ENCODE measurements at places on chromosomes 5 and 9.

- DNase-seq, result no peak
These were observed 251.4 kb upstream of the MSX2 start for GRCh38 chr5:174472956-174473355.

GRCh38 chr5:98518754-98519153, 254.7 kb upstream of the RGMB start:
- DNase-seq, result no peak

DNA sequence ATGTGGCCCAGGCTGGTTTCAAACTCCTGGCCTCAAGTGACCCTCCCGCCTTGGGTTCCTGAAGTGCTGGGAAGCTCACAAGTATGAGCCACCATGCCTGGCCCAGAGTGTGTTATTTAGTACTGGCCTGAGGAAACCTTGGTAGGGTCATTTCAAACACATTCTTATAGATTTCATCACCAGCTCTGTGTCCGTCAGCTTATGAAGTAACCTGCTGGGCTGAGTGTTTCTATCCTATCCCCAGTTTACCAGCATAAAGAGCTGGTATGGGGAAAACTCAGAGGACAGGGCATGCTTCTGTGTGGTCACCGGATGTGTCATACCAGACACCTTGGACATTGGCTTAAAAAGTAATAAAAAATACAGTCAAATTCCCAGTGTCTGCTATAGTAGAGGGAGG, 45.3 kb downstream of the PTPN3 start:
- no peak for DNase-seq

GRCh38 chr9:112308588-112308987, 24.8 kb downstream of the PTBP3 start:
- no peak for DNase-seq

GRCh38 chr9:113996531-113997001, 81.5 kb downstream of the AMBP start:
- DNase-seq, result no peak

DNA sequence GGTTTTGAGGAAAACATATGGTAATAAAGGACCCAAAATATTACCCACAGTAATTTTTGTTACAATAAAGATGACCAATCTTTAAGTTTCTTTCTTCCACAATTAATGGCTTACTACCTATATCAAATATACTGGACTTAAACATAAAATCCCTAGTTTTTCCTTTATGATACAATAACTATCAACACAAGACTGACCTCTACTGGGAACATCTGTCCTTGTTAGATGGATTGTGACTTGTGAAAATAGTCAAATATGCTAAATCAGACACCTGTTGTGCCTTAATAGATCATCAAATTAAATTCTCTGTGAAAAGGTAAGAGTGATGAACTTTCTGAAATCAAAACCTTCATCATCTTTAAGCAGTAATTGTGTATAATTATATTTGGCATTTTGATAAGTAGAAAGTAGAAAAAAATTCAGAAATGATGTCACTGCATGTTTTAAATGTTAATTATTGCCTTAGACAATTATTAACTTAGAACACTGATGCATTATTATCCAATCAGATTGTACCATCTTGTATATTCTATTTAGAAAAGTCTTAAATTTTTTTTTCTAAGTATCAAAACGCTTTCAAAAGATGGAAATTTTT, 113.6 kb downstream of the DEPDC1B start:
- no peak for DNase-seq

- no peak for DNase-seq
These were observed 138.9 kb upstream of the SGCD start for GRCh38 chr5:156188016-156188415.

DNA sequence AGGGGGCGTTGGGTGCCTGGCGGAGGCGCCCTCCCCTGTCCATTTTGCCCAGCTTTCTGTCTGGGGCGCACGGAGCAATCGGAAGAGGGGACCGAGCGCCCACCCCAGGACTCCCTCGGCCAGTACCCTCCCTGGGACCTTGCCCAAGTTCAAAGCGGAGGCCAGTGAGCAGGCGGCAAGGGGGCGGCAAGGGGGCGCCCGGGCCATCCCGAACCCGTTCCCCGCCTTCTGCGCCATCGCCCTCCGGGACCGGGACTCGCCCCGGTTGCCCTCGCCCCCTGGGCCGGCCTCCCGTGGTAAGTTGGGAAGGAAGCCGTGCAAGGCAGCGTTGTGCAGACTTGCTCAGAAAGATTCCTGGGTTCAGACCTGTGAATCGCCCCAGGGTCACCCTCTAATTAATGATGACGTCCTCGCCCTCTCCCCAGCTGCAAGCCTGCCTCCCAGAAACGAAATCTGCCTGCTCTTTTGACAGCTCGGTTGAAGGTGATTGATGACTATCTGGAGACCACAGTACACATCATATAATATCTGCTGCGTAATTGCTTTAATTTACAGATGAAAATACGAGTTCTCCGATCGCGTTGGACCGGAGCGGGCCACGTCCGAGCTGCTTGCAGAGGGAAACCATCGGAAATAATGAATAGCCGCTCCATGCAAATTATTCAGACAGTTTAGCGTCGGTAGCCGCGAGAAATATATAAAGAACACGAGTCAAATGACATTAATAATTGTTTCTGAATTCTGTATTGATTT, 1.4 kb upstream of the IRX4 start:
- no peak for DNase-seq

- no peak for DNase-seq
These were observed 55.4 kb upstream of the GARNL3 start for GRCh38 chr9:127209220-127209619.

DNA sequence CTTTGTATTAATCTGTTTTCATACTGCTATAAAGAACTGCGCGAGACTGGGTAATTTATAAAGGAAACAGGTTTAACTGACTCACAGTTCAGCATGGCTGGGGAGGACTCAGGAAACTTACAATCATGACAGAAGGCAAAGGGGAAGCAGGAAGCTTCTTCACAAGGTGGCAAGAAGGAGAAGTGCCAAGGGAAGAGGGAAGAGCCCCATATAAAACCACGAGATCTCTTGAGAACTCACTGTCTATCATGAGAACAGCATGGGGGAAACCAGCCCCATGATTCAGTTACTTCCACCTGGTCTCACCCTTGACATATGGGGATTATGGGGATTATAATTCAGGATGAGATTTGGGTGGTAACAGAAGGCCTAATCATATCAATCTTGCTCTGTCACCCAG, 60.9 kb upstream of the CHD1 start:
- no peak for DNase-seq

GRCh38 chr5:147388184-147389108, 121.4 kb downstream of the DPYSL3 start:
- DNase-seq, result no peak

DNA sequence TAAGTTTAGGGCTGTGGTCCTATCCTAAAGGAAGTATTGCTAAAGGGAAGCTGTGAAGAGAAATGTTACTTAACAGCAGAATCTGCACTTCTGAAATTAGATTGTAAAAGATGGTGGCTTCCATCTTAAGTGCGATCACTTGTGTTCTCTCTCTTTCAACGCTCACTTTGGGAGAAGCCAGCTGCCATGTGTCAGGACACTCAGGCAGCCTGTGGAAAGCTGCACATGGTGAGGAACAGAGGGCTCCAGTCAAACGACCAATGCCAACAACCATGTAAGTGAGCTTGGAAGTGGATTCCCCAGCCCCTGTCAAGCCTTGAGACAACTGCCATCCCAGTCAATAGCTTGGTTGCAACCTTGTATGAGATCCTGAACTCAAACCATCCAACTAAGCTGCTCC, 51.7 kb upstream of the GLRX start:
- no peak for DNase-seq

DNA sequence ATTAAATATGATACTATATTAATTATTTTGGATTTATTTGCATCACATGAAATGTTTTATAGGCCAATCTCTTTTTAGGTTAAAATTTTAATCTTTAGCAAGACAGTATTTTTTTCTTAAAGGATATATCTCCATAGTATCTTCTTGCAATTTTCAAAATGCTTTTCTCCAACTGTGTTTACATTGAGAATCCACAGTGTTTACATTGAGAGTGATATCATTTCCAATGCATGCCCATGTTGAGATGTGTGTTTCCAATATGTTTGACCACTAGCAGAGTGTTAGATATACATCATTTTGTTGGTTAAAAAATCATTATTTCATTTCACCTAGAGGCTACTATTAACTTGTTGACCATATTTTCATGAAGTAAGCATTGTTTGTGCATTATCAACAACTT, 17.3 kb downstream of the VCAN start:
- DNase-seq, result no peak

DNA sequence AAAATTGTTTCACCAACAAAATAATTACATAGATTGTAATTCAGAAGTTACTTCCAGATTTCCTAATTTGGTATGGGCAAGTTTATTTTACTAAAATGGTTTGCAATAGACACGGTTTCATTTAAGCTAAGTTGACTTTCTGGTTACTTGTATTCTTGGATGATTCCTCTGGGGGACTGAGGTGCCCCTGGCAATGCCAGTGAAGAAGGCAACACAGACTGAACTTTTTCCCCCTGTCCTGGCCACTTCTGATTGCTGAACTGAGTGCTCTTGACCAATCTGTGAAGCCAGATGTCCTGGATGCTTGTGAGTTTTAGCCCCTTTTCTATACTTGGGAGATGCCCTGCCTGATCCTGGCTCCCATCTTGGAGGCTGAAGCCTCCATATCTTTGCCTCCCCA, 66.3 kb upstream of the FANCC start:
- no peak for DNase-seq

- no peak for DNase-seq
These were observed 530.8 kb upstream of the CLINT1 start for GRCh38 chr5:158389786-158390185.

DNA sequence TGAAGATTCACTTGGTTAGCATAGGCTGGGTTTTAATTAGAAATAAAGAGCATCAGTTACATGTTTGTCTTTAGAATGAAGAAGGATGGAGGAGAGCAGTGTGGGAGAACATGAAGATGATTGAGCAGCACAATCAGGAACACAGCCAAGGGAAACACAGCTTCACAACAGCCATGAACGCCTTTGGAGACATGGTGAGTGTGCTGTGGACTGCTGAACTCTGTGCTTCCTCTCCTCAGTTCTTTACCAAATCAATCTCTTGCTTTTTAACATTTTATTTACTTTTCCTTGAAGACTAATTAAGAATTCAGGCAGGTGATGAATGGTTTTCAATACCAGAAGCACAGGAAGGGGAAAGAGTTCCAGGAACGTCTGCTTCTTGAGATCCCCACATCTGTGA, 38.2 kb upstream of the SPATA31E1 start:
- no peak for DNase-seq

GRCh38 chr5:107607671-107608345, 62.9 kb downstream of the EFNA5 start:
- DNase-seq, result no peak

- no peak for DNase-seq
These were observed 21.1 kb downstream of the FAM219A start for GRCh38 chr9:34437006-34437925.

- DNase-seq, result no peak
These were observed at the start of gene PCDHA11 for GRCh38 chr5:140868721-140869554. Gene PCDHA11 (plus strand): TSS chr5:140868957. CDS start chr5:140869104, 147 bp downstream.

DNA sequence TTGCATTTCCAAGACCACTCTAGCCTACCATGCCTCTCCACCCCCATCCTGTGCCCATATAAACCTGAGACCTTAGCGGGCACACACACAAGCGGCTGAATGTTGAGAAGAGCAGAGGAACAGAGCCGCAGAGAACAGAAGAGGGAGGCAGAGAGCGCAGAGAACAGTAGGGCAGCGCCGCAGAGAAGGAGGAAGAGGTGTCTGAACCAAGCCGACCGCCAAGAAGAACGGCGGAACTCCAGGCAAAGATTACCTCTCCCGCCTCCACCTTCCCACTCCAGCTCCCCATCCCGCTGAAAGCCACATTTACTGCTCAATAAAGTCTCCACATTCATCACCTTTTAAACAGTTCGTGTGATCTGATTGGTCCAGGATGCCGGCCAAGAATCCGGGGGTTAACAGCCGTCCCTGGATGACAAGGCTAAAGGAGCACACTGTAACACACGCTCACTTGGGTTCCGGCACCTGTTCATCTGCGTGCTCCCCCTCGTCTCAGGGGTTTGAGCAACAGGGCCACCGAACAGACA, 33.2 kb downstream of the GRIN3A start:
- DNase-seq, result no peak

GRCh38 chr5:54620141-54620933, 102.8 kb downstream of the SNX18 start:
- DNase-seq, result no peak

Measured in activated CD8-positive, alpha-beta memory T cell treated with anti-CD3 and anti-CD28 coated beads for 48 hours (primary cell).